Motor neuron (in vitro differentiated cells): ENCODE measurements at places on chromosomes 12 and 14. TPM values are rescaled to one million over a fixed set of nuclear protein-coding genes. Genes with fewer than 3 reads are reported as not detected.

GRCh38 chr12:26269562-26270284, 74.3 kb downstream of the SSPN start:
- ATAC-seq, result no peak

DNA sequence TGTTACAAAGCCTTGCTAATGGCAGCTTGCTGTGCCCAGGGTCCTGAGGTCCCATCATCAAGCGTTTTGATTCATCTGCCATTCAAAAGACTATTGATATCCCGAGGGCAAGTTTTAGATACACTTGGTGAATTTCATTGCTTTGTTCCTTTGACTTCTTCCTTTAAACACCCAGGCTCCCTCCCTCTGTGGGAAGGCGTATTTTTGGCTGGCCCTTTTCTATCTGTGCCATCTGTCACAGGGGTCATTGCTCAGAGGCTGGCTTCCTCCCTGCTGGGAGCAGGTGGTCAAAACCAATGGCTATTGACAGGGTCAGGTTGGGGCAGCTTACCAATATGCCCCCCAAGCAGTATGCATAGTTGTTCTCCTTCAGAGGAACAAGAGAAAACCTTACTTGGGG, 40.0 kb downstream of the SCN8A start:
- ATAC-seq, result peak; percentile 6

SUSD6 gene
- total RNA-seq, result 36.3 and 48.5 TPM in 2 replicates

DNA sequence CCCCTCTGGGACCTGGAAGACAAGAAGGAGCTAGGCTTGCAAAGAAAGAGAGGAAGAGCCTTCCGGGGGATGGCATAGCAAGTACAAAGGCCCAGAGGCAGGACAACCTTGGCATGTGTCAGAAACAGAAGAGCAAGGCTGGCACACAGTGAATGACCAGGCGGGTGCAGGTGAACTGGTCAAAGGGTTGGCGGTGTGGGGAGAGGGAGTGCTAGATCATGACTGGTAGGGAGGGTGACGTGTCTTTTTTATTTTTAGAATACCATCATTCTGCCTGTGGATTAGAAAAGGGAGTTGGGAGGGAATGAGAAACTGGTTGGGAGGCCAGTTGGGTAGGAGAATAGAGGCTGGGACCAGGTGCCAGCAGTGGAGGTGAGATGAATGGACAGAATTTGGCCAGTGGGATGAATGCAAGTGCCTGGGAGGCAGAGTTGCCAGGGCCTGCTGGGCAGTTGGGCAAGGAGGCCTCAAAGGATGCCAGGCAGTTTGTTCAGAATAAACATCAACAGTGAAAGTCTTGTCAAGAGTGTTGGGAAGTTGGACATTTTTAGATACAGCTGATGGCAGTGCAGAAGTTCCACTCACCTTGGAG, 168.3 kb downstream of the CACNA1C start:
- no peak for ATAC-seq

GRCh38 chr14:88975043-88975830, 150.8 kb downstream of the TTC8 start:
- no peak for ATAC-seq

- ATAC-seq, result no peak
These were observed 135.7 kb upstream of the ATXN7L3B start for GRCh38 chr12:74401966-74402365.

NR1H4 gene
- total RNA-seq, result not detected in 2 replicates

DNA sequence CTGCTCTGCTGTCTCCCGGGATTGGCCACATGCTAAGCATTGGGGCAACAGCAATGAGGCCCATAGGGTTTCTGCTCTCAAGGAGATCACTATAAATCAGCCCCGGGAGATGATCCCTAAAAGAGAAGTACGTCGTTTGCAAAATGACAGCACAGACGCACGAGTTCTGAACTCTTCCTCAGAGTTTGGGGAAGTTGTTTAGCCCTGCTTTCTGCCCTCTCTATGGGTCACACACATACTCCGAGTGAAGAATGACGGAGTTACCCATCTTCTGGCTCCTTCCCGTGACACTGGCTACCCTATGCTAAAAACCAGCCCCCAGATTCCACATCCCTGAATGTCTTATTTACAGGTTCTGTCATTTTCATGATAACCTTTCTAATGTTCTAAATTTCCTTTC, 258.0 kb upstream of the PLEKHG7 start:
- ATAC-seq, result no peak

IGFBP6 gene
- total RNA-seq, result 0.36 and 0.41 TPM in 2 replicates
